ENCODE measurements at places on chromosomes 5 and 9. TPM values are rescaled to one million over a fixed set of nuclear protein-coding genes. Genes with fewer than 3 reads are reported as not detected.

DNA sequence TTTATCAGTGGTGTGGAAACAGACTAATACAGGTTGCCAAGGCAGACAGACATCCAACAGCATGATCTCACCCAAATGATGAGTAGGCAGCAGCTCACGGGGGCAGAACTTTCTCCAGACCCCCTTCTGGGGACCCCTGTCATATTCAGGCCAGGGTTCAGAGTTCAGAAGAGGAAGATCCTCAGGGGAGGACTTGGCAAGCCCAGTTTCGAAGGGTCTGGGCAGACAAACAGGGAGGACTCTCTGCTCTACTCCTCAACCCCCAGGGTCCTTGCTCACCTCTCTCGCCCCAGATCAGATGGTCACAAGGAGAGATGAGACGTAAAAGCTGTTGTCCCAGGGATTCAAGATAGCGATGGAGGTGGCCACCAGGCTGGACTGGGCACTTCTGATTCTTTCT is 215.1 kb upstream of the MVB12B start:
- DNase-seq = no peak

- no peak for DNase-seq
Observed at GRCh38 chr5:124887223-124887622, 140.8 kb upstream of the ZNF608 start.

DNA sequence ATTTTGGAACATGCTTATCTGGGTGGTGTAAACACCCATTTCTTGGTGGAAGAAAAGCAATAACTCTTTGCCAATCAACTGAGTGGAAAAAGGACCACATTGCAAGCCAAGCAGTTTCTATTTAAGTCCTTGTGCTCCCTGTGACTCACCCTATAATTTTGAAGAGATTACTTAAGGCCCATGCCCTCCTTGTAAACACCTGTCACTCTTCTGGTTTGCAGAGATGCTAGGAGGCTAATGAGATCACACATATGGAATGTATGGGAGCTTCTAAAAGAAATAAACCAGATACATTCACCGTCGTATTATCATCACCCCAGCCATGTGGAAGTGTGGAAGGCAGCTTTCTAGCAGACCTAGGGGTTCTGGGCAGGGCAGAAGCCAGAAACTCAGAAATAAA is 337.1 kb downstream of the GADD45G start:
- peak; percentile 83 for DNase-seq

- no peak for DNase-seq
Observed at GRCh38 chr5:150429410-150429873, 16.7 kb upstream of the CD74 start.

DNA sequence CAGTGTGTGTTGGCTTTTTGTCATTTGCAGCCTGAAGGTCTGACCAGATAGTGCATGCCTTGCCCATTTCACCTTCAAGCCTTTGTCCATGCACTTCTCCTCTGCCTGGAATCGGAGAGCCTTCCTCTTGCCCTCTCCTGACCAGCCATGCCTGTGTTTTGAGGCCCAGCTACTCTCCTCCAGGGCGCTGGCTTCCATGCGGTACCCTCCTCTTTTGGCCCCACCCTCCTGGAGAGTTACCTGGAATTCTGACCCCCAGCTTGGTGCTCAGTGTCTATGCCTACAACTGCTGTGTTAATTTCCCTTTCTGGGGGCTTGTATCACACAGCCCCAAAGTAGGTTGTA is 52.5 kb downstream of the CXXC5 start:
- DNase-seq = no peak

- peak; percentile 52 for DNase-seq
Observed at GRCh38 chr9:72149231-72149975, at the start of gene GDA. Gene GDA (plus strand): TSS chr9:72149440. CDS start chr9:72149560, 120 bp downstream.

Gene COL15A1
- 0.74 TPM for total RNA-seq

Gene ADAMTS13
- 0.27 TPM for total RNA-seq

Data from Daoy (cell line).